Hematopoietic multipotent progenitor cell treated with erythropoietin and hydrocortisone succinate and interleukin-3 and kit ligand, for 17 days (in vitro differentiated cells): ENCODE measurements at places on chromosomes 6 and 20.

DNA sequence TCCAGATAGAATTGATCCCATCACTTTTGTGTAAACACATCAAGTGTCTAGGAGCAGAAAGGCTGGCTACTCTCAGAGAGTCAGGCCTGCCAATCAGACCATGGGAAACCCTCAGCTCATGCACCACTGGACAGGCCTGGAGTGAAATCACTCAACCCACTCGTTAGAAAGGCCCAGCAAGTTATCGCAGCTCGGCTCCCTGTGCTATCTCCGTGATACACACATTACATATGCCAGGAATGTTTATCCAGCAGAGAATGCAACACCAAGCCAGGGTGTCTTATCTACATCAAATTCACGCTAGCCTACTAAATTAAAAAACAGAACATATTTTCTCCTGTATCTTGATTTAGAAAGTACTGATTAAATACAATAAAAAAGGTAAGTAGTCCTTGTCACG is 232.4 kb upstream of the FOXQ1 start:
- no peak for DNase-seq

GRCh38 chr20:44542890-44543289 is 21.0 kb upstream of the SERINC3 start:
- DNase-seq, result no peak

GRCh38 chr6:144666781-144667180 is 381.6 kb downstream of the UTRN start:
- DNase-seq, result no peak

GRCh38 chr20:50126662-50127061 is 13.7 kb upstream of the UBE2V1 start:
- no peak for DNase-seq
